ENCODE measurements at places on chromosomes 12 and 14.

DNA sequence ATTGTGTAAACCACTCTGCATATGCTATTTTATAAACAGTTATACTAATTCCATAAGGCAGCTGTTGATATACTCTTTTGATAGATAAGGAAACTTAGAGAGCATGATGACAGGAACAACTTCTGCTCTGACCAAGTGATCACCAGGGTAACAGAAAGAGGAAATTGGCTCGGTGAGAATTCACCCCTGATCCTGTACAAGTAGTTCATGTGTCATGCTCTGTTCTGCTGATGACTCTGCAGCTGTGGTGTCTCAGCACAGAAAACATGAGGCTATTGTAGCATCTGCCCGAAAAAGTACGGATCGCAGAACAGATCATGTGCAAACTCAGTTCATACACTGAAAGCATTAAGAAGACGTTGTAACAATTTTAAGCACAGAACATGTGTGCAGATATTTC, 345.0 kb downstream of the LRIG3 start:
- DNase-seq, result no peak

DNA sequence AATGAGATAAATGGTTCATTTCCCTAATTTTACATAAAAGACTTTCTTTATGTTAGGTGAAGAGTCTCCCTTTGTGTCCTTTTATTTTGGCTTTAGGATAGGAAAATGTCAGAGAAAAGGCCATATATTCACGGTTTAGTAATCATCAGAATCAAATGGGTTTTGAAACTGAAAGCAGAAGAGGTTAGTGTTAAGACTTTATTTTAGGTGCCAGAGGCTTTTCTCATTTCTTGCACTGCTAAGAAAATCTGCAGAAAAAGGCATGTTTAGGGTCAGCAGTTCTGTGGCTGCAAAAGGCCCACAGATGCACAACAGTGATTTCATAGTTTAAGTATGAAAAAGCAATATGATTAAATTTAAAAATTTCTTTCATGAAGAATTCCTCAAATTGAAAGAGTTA, 80.4 kb upstream of the SINHCAF start:
- no peak for DNase-seq

DNA sequence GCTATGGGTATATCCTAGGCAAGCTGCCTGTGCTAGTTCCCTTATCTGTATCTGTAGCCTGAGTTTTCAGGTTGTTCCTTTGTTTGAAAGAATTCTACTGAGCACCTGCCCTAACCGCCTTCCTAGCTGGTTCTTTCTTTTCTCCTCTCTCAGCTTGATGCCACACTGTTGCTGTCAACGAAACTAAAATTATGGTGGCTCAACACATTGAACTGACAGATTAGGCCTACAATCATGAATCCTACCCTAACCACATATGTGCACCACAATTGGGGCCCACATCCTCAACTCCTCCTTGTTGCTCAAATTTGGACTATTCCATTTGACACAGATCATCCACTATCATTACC, 36.2 kb upstream of the RESF1 start:
- no peak for DNase-seq

GRCh38 chr12:130878193-130879185, 6.6 kb downstream of the RAN start:
- no peak for DNase-seq

DNA sequence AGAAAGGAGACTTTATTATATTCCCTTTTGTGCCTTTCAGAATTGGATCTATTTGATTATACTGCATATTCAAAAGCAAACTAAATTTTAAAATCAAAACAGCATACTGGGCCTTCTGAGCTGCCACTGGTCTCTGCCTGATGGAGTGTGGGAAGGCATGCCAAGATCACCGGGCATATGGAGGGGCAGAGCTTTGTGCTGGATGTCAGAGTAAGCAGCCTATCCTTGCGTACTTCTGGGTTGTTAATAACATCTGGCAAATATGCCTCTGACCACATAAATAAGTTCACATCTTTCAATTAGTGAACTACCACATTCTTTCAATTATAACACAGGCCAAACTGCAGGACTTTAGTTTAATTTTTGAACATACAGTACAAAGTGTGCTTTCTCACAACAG, 18.3 kb downstream of the MLH3 start:
- DNase-seq, result no peak

- DNase-seq, result no peak
These were observed 67.6 kb upstream of the CDKN3 start for GRCh38 chr14:54329082-54329695.

DNA sequence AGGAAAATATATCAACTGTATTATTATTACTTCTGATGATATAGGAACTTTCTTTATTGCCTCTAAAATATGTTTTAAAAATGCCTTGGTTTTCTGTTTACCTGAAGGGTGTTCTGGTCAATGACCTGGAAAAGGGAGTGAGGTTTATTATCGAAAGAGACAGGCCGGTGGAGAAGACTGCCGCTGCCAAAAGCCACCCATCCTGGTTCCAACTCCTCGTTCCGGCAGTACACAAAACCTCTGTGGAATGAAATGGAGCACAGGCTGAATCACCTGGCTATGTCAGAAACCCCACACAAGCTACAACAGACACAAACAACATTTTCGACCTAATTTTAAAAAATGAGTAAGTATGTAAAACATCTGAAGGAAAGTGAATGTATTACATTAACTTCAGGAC, 73.6 kb downstream of the HECTD4 start:
- DNase-seq, result no peak

DNA sequence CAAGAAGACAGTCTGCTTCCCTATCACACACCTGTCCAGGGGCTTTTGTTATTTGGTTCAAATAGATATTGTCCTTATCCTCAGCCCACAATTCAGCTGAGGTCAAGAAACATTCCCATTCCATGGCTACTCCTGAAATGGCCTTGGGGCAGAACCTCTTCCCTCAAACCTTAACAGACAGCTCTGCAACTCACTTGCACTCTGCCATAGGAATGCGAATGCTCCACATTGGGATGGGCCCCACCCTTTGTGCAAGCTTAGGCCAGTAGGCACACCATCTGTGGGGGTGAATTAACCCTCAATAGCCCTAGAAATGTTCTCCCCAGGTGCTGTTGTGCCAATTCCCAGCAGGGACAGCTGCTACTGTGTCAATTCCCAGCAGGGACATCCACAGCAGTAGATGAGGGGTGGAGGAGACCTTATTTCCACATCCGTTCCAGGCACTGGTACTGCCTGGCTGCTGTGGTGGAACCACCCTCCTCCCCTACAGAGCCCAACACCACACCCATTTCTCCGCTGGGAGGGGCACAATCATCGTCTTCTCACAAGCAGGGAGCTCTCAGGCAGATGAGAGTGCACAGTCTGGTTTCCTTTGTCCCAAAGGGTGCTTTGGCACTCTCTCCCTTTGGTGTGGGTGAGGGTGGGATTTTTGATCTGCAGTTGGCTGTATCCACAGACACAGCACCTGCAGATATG, 42.3 kb upstream of the GLIPR1 start:
- DNase-seq, result no peak

GRCh38 chr12:56546680-56547079, 25.1 kb downstream of the RBMS2 start:
- DNase-seq, result no peak

DNA sequence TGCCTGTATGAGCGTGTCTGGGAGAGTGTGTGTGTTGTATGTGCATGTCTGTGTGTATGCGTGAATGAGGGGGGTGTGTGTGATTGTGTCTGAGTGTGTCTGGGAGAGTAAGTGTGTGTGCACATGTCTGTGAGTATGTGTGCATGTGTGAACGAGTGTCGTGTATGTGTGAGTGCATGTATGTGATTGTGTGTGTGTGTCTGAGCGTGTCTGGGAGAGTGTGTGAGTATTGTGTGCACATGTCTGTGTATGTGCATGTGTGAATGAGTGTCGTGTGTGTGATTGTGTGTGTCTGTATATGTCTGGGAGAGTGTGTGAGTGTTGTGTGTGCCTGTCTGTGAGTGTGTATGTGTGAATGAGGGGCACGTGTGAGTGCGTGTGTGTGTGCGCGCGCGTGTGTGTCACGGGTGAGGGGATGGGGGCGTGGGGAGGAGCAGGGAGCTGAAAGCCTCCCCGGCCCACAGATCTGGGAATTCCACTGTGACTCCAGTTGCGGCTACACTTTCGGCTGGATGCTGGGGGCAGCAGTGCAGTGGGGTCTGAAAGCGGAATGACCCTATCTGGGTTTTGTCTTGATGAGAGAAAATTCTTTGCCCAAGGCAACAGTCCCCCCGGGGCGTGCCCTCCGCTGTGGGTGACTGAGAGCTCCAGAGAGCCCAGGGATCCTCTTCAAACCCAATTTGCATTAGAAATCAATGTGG, 138.1 kb upstream of the MED13L start:
- no peak for DNase-seq

DNA sequence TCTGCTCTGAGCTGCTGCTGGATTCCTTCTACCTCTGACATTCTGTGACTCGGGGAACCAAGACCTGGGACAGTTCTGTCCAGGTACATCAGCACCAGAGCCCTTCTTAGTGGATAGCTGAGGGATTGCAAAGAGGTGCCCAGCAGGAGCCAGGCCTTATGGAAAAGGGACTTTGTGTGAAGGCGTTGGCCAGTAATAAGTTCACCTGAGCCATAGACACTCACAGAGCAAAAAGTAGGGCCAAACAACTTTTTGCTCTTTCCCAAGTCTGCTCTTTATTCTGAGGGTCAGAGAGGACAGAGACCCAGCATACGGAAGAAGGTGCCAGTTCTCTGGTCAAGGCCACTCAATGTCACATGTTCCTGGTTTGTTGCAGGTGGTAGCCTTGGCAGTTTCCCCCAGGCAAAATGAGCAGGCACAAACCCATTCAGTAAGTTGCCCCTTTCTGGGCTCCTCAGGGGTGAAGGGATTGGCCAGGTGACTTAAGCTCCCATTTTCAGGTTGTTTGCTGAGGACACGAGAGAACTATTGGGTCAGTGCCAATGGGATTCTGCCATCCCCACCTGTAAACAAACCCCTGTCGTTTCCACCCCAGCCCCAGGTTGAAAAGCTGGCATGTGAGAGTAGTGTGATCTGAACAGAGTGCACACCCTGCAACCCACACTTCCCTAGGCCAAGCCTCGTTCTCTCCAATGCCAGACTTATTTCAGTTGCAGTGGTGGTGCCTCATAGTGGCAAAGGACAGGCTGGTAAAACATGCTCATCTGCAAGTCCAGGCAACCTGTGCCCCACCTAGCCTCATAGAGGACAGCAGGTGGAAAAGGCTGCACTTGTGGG, 150.3 kb downstream of the SMOC1 start:
- no peak for DNase-seq

- DNase-seq, result no peak
These were observed 17.7 kb upstream of the NEDD1 start for GRCh38 chr12:96889273-96889933.

- no peak for DNase-seq
These were observed 86.6 kb downstream of the MIA2 start for GRCh38 chr14:39320318-39320717.

- DNase-seq, result no peak
These were observed 3.8 kb upstream of the SCARB1 start for GRCh38 chr12:124867401-124867930.

DNA sequence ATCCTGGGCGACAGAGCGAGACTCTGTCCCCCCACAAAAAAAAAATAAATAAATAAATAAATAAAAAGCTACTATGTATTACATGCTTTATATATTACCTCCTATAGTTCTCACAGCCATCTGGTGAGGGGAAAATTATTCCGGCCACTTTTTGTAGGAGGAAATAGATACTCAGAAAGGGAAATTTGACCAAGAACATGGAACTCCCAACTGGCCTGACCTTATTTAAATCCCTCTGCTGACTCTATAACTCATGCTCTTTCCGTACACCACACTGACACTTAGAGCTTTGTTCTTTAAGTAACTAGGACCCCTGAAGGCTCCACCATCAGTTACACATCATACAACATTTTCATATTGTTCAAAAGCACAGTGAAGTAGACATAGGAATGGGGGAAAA, 2.2 kb upstream of the MMP19 start:
- DNase-seq, result no peak

DNA sequence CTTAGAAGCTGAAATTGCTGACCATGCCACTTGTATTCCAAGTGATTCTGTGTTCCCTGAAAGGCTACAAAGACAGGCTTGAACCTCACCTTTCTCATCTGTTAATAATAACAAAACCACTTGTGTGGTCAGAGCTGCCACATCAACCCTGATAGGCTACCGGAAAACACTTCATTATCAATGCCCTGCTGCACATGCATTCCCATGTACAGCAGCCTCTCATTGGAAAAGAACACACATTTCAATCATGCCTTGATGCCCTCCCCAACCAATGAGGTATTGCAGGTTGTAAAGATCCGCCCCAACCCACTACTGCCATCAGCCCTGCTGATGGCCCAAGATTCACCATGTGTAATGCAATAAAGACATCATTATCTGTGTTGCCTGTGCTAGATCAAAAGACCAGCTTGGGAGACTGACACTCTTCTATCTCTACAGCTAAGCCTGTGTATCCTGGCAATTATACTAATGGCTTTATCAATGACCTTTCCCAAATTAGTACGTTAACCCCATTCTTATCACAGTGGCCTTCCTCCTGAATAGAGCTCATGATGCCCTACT, 2.8 kb downstream of the GPR19 start:
- DNase-seq, result no peak

- DNase-seq, result no peak
These were observed 554.5 kb downstream of the TMEM121 start for GRCh38 chr14:106080922-106081321.

DNA sequence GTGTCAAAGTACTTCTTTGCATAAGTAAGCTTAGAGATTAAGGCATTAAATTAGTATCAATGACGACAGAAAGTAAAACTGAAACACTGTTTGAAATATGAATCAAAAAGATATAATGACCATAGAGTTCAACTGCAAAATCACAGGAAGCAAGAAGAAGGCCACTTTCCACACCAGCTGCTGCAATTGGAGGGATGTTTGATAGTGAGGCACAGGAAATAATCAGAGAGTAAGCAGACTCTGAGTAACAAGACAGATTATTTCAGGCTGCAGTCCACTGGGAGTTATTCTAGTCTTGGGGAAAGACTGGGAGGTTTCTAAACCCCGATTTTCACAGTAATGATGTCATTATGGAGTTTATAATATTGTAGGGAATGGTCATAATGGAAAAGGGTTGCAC, 12.9 kb downstream of the MDGA2 start:
- no peak for DNase-seq

DNA sequence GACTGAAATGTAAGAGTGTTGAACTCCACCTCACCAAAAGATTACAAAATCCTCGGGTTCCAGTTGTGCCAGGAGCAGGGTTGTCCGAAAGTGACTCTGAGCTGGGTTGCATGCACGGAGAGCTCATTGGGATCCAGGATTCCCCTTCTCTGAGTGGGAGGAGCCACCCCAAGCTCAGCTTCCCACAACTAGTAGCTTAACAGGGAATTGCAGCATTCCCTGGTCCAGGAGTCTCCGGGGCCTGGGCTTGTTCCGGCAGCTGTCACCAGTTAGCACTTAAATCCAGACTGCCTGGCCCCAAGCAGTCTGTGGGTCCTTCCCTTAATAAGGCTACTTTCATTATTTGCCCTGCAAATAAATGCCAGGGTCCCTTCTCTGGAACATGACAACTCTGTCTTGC, 50.1 kb downstream of the CD9 start:
- no peak for DNase-seq

- no peak for DNase-seq
These were observed 150.2 kb upstream of the CLEC14A start for GRCh38 chr14:38405851-38406635.
